ENCODE measurements at places on chromosomes 13 and 19. TPM values are rescaled to one million over a fixed set of nuclear protein-coding genes. Genes with fewer than 3 reads are reported as not detected.

The HRC gene
- total RNA-seq: 7.2 TPM

The RFXAP gene
- total RNA-seq: 12.6 TPM

The ZNF492 gene
- total RNA-seq: 1.9 TPM

The SYCN gene
- not detected for total RNA-seq

The KLF1 gene
- not detected for total RNA-seq

The SLC39A3 gene
- 90.3 TPM for total RNA-seq

The ANO8 gene
- 3.1 TPM for total RNA-seq

The CCL25 gene
- 19.6 TPM for total RNA-seq

The PSG2 gene
- total RNA-seq: 8.0 TPM

The FAM98C gene
- 23.5 TPM for total RNA-seq

The SELENOV gene
- 27.2 TPM for total RNA-seq

The KLHL1 gene
- not detected for total RNA-seq

The GPR12 gene
- total RNA-seq: not detected

The KPTN gene
- 31.5 TPM for total RNA-seq

The EXOC3L2 gene
- not detected for total RNA-seq

The MEIS3 gene
- 148 TPM for total RNA-seq

The BCAM gene
- total RNA-seq: 28.9 TPM

The PRSS57 gene
- total RNA-seq: not detected

The APOC4 gene
- not detected for total RNA-seq

The IZUMO2 gene
- total RNA-seq: not detected

The SIAH3 gene
- not detected for total RNA-seq

The ZNF497 gene
- total RNA-seq: 4.7 TPM

The KCNN4 gene
- 4.2 TPM for total RNA-seq

The MLNR gene
- total RNA-seq: not detected

The CD37 gene
- total RNA-seq: not detected

The ZIC5 gene
- 7.1 TPM for total RNA-seq

Measured in G401 (cell line).